ENCODE measurements at places on chromosomes 3 and 15. TPM values are rescaled to one million over a fixed set of nuclear protein-coding genes. Genes with fewer than 3 reads are reported as not detected.

Gene TNNC1
- total RNA-seq: 8,945 TPM

Gene SELENOS
- 39.3 TPM for total RNA-seq

Gene CX3CR1
- total RNA-seq: 1.7 TPM

Gene AHSG
- total RNA-seq: not detected

Gene FOXB1
- total RNA-seq: not detected

Gene TIGIT
- total RNA-seq: not detected

Gene RNF7
- 85.0 TPM for total RNA-seq

Gene ZKSCAN7
- total RNA-seq: 1.8 TPM

Gene LRRK1
- total RNA-seq: 2.3 TPM

Gene MUSTN1
- total RNA-seq: 10.9 TPM

Gene GJD2
- not detected for total RNA-seq

Gene PRSS50
- 0.10 TPM for total RNA-seq

Gene CFAP100
- total RNA-seq: not detected

Gene ATXN7
- 12.6 TPM for total RNA-seq

Gene KLHL18
- total RNA-seq: 55.0 TPM

Gene GOLGA6B
- not detected for total RNA-seq

Gene IGSF11
- total RNA-seq: 1.6 TPM

Gene ACTR8
- total RNA-seq: 30.5 TPM

Gene CLSTN2
- 4.9 TPM for total RNA-seq

Gene IMPDH2
- 59.6 TPM for total RNA-seq

Gene RTP3
- total RNA-seq: not detected

Gene CFAP161
- 0.94 TPM for total RNA-seq

Gene SLC15A2
- total RNA-seq: 6.8 TPM

Gene NLGN1
- total RNA-seq: 10.5 TPM

Gene DPPA2
- total RNA-seq: not detected

Gene EPHB3
- 1.6 TPM for total RNA-seq

Gene THSD4
- 80.7 TPM for total RNA-seq

Gene KLHL6
- total RNA-seq: 0.87 TPM

Measured in left ventricle myocardium superior (tissue), 1 donor.